ENCODE measurements at places on chromosomes 7 and 10.

- DNase-seq: no peak
Measured at GRCh38 chr10:61961278-61961677, 59.8 kb downstream of the ARID5B start.

DNA sequence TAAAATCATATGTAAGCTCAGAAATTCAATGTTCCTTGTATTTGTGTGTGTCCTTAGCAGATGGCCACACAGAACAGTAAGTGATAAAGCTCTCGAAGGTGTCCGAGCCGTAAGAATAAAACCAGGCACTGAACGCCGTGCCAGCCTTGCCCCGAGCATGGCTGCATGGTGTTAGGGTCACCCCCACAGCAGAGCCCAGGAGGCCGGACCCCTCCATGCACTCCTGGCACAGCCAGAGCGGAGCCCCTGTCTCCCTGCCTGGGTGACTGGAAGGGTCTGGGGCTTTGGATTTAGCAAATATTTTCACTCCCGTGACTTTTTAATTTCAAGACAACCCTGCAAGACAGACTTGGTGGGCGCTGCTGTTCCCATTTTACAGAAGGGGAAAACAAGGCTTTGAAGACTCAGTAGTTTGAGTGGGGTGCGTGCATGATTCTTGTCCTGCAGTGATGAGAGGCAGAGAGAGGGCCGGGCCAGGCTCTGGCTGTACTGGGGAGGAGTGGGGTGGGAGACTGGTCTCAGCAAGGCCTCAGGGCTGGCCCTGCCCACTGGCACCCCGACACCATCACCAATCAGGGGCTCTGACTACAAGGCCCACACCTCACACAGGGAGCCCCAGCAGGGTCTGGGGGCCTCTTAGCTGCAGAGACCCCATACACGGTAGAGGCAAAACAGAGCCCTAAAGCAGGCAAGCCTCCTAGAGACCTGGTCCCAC is 39.4 kb downstream of the VIPR2 start:
- no peak for DNase-seq

- DNase-seq: no peak
Measured at GRCh38 chr10:66983475-66983818, 57.6 kb downstream of the LRRTM3 start.

DNA sequence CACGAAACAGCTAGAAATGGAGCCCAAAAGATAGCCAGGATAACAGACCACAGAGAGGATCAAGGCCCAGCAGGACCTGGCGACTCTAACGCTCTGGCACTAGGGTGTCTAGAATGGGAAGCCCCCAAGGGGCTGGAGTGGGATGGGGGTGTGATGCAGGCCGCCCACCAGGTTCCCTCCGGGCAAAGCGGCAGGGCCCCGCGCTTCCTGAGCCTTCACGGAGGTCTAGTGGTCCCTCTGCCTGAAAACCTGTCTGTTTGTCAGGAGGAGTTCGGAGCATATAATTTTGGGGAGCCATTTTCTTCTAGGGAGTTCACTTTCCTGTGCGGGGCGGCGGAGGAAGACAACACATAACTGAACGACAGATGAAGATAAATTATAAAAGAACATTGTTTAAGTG is 48.2 kb upstream of the FXYD4 start:
- no peak for DNase-seq

GRCh38 chr7:38411404-38411803 is 138.0 kb upstream of the TARP start:
- peak; percentile 21 for DNase-seq

- DNase-seq: no peak
Measured at GRCh38 chr10:62745581-62745980, 58.9 kb upstream of the ADO start.

DNA sequence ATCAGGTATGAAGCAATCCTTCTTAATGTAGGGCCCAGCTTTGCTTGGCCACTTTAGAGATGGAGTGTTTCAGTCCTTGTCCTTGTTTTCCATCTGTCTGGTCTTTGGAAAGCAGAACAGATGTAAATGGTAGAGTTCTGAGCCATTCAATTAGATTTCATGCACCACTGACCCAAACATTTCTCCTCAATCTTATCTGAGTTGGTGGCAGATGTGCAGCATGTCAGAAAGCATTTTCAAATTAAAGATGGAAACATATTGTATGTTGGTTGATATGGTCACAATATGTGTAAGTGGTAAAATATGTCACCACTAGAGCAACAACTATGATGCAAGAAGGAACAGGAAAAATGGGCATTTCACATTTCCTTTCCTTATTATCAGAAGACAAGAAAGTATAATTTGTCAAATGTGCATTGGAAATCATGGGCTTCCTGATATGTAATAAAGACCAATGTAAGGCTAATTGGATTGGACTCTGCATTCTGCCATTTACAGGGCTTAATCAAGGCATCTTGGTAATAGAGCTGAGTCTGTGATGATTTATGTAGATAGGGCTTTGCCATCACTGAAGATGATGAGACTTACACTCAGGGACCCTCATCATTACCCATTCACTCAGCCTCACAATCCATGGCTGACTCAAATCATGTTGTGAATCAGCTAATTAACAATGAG is 750.7 kb downstream of the NRG3 start:
- DNase-seq: no peak

DNA sequence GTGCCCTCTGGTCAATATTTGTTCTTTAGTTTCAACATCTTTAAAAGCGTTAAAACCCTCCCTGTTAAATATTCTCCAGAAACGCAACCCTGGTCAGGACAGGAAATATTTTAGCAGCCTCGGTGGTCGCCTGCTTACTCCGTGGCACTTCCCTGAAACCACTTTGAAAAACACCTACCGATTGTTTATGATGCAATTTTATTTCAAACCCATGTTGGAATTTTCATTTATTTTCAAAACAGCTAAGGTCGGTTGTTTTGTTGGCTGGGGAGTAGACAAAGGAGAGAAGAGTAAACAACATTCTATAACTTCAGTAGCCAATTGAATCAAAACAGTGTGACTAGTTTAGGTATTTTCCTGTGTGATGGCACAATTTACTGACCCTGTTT is 733 bp upstream of the RBP4 start:
- no peak for DNase-seq

- DNase-seq: no peak
Measured at GRCh38 chr7:19508821-19509220, 200.0 kb downstream of the POLR1F start.

DNA sequence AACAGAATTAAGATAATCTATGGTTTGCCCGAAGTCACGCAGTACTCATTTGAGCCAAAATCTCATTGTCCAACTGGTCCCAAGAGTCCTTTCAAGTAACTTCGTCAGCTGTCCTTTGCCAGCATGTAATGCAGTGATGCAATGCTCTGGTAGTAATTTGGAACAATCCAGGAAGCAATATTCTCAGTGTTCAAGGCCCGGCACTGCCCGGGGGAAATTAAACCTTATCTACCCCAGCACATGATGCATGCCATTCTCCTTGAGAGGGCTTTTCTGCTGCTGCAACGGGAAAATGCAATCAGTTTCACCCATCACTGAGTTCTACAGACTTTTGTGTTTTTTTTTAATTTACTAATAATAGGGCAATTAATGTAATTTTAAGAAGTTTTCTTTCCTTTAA is 77.6 kb upstream of the NME8 start:
- DNase-seq: no peak

- DNase-seq: no peak
Measured at GRCh38 chr7:55733241-55734140, 129.1 kb downstream of the SEPTIN14 start.

DNA sequence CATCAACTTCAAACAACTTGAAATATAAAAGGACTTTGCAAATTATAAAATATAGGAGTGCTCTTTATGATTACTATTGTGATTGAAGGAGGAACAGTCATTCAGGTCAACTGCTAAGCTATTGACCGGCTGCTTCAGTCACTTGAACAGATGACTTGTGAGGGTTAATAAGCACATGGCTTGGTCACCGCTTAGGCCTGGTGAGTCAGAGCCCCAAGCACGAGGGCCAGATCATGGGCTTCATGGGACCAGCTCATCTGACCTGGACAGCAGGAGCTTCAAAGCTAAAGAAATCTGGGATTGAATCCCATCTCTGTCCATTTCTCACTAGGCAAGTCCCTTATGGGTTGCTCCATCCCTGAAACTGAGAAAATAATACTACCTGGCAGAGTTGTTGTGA is 60.4 kb upstream of the ADO start:
- DNase-seq: no peak

DNA sequence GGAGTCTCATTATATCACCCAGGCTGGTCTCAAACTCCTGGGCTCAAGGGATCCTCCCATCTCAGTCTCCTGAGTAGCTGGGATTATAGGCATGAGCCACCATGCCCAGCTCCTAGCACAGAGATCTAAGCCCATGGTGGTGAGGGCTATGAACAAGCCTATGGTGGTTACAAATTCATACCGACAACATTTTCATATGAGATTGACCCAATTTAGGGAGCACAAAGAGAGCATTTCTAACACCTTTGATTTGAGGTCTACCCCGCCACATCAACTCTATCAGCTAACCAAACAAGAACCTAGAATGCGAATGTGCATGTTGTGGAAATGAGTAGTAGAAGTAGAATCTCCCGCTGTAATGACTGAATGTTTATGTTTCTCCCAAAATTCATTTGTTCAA is 14.2 kb upstream of the PRF1 start:
- DNase-seq: no peak

- DNase-seq: no peak
Measured at GRCh38 chr7:116367171-116367813, 132.2 kb upstream of the CAV2 start.

- DNase-seq: no peak
Measured at GRCh38 chr10:132840698-132841614, 55.0 kb upstream of the NKX6-2 start.

DNA sequence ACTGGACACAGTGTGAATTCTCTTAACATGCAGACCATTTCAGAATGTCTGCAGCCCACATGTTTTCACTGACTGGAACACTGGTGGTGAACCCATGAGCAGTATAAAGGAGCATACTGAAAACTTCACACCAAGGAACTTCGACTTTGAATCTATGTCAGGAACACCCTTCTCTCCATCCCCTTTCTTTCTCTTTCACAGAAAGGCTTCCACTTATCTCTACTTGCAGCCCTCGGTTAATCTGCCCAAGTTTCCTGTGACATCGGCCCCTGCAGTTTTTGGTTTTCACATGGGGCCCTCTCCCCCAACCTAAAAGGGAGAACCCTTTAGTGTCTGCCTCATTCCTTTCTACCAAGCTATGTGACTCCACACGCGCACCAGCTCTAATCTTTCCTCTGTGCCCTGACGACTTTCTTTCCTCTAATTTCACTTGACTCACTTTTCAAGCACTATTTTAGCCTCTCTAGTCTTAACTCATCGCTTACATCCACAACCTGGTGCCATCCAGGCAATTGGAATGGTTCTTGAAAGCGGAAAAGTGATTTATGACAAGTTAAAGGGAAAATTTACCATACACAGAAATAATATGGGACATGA is 70.1 kb downstream of the RELN start:
- DNase-seq: no peak

- no peak for DNase-seq
Measured at GRCh38 chr10:74282151-74282847, 131.3 kb downstream of the ADK start.

- DNase-seq: peak; percentile 42
Measured at GRCh38 chr7:156751319-156751718, 110.7 kb downstream of the RNF32 start.

DNA sequence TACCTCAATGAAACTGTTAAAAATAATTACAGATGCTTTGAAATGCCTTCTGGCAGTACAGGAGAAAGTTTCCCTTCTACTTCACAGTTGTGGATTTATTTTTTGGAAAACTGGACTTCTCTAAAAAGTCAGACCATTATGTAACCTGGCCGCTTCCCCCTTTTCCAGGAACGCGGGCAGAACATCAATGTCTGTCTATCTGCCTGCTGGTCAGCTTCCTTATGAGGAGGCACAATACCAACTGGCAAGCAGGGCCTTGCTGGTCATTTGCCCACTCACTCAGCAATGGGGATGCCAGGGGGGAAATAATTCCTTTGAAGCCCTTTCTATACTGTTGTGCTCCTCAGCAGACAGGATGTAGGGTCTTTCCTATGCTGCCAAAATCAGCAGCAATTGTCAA is 22.5 kb upstream of the ADRB1 start:
- DNase-seq: no peak

DNA sequence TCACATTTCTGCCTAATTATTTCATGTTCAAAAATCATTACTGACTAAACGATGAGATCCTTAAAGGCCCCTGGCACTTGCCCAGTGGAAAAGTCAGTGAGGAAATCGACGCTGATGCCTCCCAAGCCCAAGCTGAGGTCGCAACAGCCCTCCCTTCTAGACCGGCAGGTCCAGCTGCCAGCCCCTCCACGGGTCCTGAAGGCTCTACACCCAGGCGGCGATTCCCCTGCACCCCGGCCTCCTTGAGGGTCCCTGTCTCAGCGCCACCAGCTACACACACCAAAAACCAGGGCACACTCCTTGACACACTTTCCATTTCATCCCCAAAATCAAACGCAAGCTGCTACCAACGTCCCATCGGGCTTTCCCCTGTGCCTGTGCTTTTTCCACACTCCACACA is 200.1 kb upstream of the RNF32 start:
- DNase-seq: no peak

- DNase-seq: peak; percentile 31
Measured at GRCh38 chr7:137626469-137627067, 220.2 kb downstream of the DGKI start.

GRCh38 chr10:14524691-14525324 is 194.1 kb upstream of the FRMD4A start:
- no peak for DNase-seq

DNA sequence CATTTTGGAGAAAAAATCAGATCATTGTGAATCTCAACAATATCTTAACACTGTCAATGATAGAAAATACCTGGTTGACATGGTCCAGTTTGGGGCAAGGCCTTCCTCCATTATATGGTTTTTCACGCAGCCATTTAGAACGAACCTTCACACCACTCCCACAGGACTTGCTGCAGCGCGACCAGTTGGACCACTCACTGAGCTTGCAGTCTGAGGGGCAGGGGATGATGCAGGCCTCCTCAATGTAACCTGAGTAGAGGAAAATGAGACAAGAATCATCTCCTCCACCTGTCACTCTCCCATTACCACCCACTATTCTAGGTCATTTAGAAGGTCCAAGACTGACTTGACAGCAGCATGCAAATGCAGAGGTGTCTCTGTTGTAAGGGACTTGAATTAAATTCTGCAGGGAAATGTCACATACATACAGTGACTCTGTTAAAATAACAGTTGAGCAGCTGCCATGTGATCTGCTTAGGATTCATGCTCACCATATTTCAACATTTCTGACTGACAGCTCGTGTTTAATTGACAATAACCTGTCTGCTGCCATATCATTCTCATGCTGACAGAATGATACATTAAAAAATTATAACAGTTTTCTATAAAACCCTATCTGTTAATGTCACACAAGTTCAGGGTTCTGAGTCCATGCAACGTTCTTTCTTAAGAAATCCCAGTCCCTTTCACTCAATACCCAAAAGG is 403.0 kb downstream of the THSD7A start:
- no peak for DNase-seq

- DNase-seq: no peak
Measured at GRCh38 chr7:79009647-79010046, 443.8 kb downstream of the MAGI2 start.

- DNase-seq: no peak
Measured at GRCh38 chr10:25455980-25456567, 281.3 kb downstream of the GPR158 start.
